T-helper 2 cell (primary cell): ENCODE measurements at places on chromosomes 1 and 21.

- DNase-seq = no peak
Measured at GRCh38 chr1:221415651-221416050, 326.2 kb downstream of the DUSP10 start.

DNA sequence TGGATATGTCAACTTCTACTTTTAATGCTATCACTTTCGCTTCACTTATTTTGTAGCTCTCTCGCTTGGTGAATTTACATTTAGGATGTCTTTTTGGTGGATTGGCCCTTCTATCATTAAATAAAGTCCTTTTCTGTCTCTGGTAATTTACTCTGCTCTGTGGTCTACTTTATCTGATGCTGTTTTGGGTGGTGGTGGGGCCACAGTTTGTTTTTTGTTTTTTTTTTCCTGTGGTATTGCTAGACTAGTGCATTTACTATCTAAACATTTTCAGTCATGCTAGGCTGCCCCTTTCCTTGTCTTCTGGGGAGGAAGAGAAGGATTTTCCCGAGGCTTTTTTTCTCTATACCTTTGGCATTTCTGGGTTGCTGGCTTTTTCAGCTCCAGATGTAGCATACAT, 18.1 kb upstream of the FCRLA start:
- no peak for DNase-seq

DNA sequence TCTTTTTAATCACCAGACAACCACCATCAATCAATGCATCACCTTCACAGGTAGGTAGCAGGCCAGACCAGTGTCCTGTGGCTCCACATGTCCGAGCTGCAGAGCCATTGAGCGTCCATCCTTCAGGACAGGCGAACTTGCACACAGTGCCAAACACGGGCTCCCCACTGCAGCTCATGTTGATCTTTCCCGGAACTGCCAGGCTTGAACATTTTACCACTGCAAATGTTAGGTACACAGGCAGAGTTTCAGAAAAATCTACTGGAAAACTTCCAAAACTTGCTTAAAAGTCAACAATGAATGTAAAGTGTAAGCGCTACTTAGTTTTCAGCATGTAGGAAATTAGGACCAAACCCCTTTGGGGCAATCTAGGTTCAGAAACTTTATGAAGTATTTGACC, 6.6 kb downstream of the SELE start:
- no peak for DNase-seq

GRCh38 chr1:167671727-167672511, 41.9 kb downstream of the RCSD1 start:
- no peak for DNase-seq

- DNase-seq = no peak
Measured at GRCh38 chr21:29418813-29419212, 120.1 kb downstream of the BACH1 start.

GRCh38 chr1:161138431-161138830, 6.0 kb upstream of the DEDD start:
- DNase-seq = no peak

- no peak for DNase-seq
Measured at GRCh38 chr1:184242507-184242943, 144.3 kb upstream of the C1orf21 start.

DNA sequence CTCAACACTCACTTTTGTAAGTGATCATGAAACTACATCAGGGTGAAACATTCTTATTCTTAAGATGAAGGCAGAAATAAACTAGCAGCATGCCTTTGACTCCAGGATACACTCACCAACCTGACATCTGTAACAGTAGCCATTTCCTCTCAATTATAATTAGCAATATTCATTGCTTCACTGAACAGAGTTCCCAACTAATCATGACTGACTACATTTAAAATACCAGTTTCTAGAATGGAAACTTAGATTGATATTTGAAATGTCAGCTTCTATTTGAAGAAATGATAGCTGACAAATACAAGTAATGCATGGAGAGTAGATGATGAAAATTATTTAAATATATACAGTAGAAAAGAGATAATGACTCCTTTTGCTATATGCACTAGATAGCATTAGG, 1023.8 kb downstream of the MRPL39 start:
- no peak for DNase-seq

DNA sequence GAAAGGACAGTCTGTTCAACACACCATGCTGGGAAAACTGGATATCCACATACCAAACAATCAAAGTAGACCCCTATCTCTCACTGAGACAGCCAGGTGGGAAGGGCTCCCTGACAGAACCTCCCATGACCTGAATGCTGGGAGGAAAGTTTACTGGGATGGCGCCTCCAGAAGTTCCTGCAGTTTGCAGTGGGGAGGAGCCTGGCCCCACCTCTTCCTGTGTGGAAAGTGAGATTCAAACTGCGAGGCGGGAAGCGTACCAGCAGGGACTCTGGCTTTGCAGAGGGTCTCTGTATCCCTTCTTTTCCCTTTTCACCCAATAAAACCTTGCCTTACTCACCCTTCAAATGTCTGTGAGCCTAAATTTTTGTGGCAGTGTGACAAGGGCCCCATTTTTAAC, 190.7 kb downstream of the HHIPL2 start:
- DNase-seq = no peak

DNA sequence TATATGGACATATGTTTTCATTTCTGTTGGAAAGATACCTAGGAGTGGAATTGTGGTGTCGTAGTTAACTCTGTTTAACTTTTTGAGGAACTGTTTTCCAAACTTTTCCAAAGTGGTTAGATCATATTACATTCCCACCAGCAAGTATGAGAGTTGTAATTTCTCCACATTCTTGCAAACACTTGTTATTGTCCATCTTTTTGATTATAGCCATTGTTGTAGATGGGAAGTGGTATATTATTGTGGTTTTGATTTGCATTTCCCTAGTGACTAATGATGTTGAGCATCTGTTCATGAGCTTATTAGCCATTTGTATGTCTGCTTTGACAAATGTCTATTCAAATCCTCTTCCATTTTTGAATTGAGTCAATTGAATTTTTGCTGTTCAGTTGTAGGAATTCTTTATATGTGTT, 19.8 kb downstream of the CAMTA1 start:
- no peak for DNase-seq

DNA sequence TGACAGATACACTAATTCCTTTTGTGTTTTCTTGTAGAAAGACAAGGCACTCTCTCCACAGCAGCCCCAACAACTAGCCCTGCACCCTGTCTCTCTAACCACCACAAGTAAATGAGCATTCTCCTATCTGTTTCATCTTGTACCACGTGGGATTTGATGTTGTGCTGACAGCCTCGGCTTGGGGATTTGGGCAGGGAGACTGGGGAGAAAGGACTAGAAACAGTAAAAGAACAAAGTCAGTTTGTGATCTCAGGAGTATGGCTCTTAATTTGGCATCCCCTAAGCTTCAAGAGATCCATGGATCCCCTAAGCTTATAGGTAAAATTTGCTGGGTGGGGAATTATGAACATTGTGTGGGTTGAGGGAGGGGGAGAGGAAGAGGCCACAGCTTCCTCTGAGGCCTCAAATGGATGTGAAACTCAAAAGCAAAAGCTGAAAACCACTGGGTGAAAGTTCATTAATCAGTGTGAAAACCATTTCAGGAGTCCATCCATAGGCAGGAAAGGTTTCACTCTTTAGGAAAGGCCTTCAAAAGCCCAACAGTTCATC, 3.1 kb downstream of the C1orf162 start:
- DNase-seq = no peak

DNA sequence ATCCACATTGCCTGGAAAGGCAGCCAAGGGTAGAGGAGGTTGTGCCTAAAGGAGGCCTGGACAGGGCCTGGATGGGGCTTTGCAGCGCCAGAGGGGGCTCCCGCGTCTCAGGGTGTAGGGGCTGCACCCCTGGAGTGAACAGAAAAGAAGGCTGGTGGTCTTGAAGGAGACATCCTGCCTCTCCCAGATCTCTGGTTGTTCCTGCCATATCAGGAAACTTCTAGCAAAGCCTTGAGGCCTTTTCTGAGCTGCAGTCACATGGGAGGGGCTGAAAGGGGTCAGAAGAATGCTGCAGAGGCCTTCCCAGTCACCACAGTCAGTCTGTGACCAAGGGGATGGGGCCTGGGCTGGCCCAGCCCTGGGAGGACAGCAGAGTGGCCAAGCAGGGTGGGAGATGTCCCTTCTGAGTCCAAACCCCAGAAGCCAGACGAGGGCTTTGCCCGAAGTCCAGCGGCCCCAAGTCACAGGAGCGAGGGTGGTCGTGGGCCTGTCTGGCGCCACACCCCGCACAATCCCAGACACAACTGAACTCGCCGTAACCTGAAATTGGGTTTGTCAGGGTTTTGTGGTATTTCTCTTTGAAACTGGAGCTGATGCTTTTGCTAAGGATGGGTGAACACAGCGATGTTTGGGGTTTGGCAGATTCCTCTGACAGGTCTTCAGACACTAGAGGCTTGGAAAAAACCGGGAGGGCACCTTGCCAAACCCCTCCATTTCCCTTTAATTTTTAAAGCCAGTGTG, 29.6 kb downstream of the SIM2 start:
- no peak for DNase-seq

- DNase-seq = no peak
Measured at GRCh38 chr1:160618763-160619274, 28.0 kb downstream of the SLAMF1 start.

DNA sequence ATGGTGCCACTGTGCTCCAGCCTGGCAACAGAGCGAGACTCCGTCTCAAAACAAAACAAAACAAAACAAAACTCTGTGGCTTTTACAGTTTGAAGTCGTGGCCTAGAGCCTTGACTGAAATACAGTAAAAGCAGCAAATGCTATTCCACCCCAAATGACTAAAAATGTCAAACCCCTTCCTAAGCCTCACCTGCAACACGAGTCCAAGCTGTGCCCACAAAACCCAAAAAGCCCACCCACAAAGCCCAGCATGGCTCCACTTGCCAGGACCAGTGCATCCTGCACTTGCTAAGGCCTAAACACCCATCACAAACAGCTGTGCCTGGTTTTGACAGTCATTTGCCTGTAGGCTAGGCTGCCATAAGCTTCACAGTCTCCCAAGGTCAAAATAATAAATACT, 21.3 kb downstream of the VAV3 start:
- no peak for DNase-seq
